CD4-positive, alpha-beta T cell treated with Interleukin-17A for 1 hour (primary cell): ENCODE measurements at places on chromosomes 4 and X.

DNA sequence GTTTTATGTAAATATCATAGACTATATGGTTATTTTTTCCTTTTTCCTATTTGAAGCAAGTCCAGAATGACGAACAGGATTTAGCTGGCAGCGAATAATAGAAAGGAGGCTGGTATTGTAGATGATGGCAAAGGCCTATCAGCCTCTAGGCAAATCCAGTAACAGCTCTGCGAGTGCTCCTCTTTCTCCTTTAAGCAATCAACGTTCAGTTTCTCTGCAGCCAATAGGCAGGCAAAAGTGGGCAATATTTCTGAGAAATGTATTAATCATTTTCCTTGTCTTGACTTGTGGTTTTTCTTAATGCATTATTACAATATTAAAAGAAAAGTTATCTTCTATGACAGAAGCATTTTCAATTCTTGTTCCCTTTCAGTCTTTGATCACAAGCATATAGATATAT is 183.3 kb downstream of the SH3KBP1 start:
- DNase-seq, result no peak

DNA sequence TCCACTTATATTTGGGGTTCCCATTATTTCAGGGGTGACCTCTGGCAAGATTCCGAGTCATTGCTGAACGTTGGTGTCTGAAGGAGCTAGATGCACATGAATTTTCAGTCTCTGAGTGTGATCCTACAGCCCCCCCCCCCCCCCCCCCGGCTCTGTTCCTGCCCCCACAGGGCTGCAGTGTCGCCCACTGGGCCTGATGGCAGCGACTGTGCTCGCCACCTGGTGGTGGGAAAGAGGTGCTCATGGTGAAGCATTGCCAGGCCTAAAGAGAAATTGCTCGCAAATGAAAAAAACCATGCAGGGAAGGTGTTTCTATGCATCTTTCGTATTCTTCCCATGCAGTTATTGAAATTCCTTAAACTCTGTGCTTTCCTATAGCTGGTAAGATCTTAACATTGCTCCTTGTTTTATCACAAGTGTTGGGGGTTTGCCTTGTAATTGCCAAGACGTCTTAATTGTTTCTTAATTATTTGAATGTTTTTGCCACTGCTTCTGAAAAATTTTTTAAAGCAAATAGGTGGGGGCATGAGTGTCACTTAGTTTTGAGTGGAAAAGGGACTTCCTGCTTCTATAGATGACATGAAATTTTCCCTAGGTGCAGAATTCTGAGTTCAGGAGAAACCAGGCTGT is 63.2 kb downstream of the CLDN22 start:
- DNase-seq, result peak; percentile 14

DNA sequence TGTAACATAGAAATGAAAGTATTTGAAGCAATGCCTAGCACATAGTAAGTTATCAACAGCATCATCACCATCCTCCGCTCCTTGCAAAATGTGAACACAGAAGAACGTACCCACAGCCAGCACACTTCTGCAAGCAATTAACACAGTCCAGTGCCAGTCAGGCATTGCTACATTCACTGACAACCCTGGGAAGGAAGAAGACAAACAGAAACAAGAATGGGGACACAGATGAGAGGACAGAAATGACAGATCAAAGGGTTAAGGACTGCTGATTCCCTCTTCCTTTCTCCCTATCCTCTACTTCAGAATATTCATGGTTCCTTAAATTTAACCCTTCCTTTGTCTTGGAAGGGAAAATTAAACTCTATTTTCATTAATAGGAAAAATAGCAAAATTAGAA is 53.1 kb downstream of the CHM start:
- no peak for DNase-seq

- peak; percentile 62 for DNase-seq
Measured at GRCh38 chr4:38782452-38783108, at the start of gene TLR10. Gene TLR10 (minus strand): TSS chr4:38782990. CDS start chr4:38775590, 7,400 bp downstream.

DNA sequence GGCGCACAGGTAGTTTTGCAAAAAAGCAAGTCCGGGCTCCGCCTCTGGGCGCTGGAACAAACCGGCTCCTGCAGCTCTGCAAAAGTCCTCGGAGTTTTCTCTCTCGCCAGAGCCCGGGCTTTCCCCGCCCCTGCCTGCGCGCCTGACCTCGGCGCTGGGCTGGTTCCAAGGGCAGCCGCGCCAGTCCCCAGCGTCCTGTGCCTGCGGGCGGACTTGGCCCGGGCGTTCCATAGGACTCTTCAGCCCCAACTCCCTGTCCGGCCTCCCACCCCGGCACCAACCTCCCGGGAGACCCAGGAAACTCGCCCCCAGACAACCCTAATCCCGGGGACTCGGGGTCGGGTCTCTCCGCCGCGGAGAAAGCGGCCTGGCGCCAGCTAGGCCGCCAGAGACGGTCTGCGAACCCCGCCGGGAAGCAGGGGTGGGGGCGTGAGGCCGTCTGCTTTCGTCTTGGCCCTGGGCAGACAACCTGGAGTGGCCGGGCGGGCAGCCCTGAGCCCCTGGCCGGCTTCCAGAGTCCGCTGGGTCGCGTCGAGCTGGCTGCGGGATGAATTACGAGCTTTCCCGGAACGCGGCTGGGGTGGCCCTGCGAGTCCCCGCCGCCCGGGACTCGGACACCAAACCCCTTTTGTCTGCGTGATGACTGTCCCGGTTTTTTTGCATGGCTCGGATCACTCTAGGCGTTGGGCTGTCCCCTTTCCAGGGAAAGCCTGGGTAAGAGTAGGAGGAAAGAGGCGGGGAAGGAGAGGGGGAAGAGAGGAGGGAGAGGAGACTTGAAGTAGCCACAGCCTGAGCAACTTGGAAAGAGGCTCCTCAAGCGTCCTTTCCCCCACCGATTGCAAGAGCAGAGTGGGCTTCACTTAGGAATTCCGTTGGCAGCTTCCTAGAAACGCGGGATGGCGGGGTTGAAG is 916 bp downstream of the MXRA5 start:
- DNase-seq, result no peak
